ENCODE measurements at places on chromosomes 13 and 19. TPM values are rescaled to one million over a fixed set of nuclear protein-coding genes. Genes with fewer than 3 reads are reported as not detected.

Gene FAM216B
- total RNA-seq, result 0.74 TPM

Gene ADAMTSL5
- under 0.01 TPM for total RNA-seq

Gene CYP4F2
- total RNA-seq, result not detected

Gene LPAR6
- total RNA-seq, result 8.4 TPM

Gene COQ8B
- 28.8 TPM for total RNA-seq

Gene NCAN
- 238 TPM for total RNA-seq

All from temporal lobe (tissue), 4 donors.